ENCODE measurements at places on chromosomes 3 and 15.
A peak's percentile ranks its signal among the peaks of the same experiment; 100 is the strongest.

DNA sequence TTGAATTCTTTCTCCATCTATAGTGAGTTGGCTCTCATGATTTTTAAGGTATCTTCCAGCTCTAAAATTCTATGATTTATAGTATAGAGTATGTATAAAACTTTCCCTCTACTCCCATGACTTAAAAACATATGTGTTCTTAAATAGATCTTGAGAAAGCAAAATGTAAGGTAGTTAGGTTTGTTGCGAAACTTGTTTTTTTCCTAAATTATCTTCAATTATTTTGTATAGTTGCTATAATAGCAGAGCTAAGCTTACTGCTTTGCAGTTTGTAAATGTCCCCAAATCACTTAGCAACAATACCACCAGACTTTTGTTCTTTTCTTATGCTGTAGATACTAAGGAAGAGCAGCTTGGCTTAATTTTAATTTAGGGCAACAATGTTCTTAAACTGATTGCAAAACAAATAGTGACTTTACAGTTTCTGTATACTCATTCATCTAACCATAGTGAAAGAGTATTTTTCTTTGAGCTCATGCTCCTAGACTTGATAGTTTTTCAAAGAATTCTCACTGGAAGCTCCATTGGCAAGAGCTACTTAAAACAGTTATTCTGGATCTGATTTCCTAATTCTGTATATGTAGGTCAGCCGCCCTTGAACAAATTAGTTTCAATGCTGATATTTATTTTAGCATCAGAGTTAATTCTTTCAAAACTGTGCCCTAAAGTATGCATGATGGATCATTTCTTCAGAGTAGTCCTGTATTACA, 61.2 kb downstream of the LYSMD4 start:
- DNase-seq, result no peak

DNA sequence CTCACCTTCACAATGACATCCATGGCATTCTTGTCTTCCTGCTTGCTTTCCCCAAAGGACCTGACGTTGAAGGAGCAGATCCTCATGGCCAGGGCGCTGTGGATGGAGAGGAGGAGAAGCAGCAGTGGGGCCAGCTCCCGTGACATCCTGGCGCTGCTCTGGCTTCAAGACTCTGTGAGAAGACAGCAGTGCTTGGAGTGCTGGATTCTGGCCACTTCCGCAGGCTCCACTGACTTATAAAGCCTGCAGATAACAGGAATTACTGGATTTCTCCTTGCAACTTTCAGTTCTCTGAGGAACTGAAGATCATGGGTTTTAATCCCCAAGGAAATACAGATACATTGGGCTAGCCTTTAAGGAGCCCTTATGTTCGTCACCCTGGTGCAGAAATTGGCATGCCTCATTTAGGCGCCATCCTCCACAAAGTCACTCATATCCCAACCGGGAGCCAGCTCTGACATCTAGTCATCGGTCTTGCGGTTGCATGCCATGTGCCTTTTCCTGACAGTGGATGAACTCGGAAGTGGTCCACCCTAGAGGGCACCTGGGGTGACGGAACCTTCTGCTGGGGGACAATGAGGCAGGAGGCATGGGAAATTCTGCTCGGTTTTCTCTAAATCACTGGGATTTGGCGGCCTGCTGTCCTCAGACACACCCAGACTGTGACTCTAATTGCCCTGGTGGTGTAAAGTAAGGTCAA, at the start of gene DNASE1L3:
DNASE1L3 (minus strand) TSS at position 212 of the 700 bp plus-strand sequence; CDS start at position 146, 66 bp downstream.
- no peak for DNase-seq

DNA sequence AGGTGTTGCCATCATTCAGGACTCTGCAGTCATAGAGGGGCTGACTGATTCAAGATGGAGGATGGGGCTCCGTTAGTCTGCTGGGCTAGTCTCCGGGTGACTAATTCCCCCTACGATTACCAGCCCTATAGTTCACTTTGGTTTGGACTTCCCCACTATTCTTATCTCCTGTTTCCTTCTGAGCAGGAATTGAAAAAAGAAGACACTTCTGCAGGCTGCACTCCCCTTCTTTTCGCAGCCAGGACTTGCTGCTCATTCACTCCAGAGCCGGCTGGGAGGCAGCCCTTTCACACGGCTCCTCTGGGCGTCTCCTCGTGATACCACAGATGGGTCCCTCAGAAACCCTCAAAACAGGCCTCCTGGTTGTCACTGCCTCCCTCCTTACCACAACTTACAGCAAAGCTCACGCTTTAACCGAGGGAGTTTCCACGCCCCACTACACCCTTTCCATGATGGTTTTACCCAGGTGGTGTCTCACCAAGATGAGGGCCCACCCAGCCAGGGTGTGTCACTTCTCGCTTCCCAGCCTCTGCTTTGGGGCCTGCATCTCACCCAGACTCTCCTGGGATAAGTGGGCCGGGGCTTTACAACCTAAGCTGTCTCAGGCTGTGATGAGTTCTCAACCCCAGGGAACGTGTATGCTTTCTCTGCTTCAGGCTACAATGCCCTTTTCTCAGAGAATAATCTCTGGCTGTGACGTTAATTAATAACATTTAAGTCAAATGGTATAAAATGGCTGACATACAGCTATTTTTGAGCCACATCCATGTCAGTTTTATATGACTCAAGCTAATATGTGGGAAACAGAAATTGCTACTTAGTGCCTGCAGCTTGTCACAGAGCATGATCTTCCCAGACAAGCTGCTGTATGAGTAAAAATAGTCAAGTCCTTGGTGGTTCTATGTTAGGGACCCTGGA, 11.9 kb downstream of the CX3CR1 start:
- DNase-seq, result no peak

DNA sequence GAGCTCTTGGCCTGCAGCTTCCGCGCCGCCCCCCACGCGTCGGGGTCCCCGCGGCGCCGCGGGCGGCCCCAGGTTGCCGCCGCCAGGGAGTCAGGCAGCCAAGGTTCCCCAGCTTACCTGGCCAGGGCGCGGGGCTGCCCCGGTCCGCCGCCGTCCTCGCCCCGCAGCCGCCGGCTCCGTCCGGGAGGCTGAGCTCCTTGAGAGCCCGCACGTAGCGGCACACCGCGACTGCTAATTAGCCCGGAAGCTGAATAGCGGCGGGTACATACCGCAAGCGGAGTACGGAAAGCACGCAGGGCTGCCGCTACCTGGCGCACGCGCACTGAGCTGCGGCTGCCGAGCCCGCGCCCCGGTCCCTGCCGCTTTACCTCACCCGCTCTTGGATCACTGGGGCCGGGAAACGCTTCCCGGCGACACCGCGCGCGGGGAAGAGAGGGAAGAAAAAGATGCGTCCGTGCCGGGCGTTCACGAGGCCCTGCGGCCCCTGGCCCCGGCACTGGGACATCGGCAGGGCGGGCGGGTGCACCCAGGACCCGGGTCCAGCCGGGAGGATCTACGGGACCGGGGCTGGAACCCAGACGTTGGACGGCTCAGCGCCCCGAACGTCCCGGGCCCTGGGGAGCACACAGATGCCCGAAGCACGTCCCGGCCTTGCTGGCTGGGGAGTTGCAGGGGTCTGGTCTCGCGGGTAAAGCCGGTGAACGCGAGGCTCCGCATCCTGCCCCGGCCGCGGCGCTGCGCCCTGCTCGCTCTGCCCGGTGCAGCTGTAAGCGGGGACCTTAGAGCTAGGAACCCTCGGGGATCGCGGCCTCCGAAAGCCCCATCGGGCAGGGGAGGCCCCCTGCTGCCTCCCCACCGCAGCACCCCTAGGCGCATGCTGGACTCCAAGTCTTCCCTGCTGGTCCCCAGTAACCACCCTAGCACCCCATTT, at the start of gene GOLGA8B:
GOLGA8B (minus strand) TSS at position 253 of the 931 bp plus-strand sequence. CDS start 47,739 bp downstream, outside the sequence.
- DNase-seq, result peak; percentile 86

GRCh38 chr3:132090921-132091320, 56.1 kb upstream of the CPNE4 start:
- no peak for DNase-seq

GRCh38 chr15:52146776-52147175, 34.2 kb upstream of the BCL2L10 start:
- no peak for DNase-seq

DNA sequence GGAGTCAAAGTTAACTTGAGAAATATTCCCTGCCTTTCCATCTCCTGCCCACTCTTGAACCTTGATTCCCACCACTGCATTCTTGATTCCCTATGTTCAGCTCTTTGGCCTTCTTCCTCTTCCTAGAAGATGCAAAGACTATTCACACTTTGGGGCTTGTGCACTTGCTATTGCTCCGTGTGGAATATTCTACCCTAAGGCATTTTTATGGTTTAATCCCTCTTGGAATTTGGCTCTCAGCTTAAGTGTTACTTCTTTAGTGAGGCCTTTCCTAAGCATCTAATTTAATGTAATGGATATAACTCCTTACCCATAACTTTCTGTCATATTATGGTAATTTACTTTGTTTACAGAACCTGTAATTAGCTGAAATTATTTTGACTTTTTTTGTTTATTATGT, 318.9 kb upstream of the COL8A1 start:
- DNase-seq, result no peak

DNA sequence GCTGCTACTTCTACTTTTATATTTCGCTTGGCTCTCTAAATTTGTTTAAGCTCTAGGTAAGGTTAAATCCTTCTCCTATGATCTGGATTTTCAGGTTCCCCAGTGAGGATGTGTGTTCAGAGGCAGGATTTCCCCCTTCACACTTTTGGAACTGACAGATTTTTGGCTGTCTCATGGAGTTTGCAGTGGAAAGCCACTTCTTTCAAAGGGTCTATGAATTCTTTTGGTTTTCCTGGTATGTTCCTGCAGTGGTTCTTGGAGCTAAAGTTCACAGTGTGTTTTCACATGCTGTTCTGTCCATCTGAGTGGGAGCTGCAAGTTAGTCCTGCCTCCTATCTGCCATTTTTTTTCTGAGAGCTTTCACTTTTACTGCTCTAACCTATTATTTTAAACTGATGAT, 21.6 kb upstream of the TIGIT start:
- no peak for DNase-seq

DNA sequence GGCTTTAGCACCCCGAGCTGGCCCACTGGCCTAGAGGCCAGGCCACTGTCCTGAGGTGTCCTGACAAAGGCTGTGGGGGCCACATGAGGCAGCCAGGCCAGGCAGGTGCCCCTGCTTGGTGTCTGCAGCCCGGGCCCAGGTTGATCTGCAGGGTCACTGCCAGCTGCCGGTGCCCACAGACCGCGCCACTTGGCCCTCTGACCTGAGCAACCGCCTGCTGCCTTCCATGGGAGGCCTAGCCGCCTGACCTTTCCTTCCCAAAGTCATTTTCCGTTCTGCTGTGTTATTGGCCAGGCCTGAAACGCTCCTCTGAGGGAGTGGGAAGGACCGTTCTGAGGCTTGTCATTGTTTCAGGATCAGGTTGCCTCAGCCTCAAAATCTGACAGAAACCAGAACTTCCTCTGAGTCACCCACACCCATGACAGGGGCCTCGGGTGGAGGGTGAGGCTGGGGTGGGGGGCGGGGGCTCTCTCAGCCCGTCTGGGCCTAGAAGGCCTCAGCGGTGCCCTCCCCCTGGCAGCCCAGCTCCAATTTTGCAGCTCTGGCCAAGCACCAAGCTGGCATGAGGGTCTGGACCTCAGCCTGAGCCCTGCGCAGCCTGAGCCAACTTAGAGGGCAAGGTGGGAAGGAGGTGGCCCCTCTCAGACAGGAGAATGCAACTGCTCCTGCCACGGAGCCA, 140.7 kb upstream of the MEF2A start:
- no peak for DNase-seq

DNA sequence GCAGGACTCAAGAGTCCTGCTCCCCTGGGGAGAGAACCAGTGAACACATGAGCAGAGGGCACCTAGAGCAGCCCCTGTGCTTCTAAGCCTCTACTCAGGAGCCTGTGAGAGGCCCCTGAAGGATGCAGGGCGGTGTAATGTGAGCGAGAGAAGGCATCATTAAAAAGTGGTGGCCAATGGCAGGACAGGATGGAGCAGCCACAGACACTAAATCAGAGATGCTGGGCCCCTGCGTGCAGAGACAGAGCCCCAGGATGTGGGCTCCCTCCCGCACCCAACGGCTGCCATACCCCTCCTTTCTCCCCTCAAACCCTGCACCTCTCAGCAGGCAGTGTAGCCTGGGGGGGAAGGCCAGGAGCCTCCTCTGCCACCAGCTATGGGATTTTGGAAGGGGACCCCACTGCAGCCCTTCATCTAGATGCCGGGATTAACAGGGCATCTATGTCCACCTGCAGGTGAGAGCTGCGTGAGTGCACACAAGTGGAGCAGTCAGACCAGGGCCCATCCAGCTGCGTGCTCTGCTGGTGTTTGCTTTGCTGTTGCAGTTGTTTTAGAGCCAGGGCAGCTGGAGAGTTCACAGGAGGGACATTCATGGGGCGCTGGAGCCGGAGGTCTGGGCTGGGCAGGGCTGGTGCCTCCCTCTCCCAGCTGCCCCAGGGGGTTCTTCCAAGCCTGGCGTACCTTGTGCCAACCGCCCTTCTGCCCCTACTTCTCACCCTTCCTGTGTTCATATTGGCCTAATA, 5.1 kb upstream of the IQSEC1 start:
- DNase-seq, result no peak

- DNase-seq, result no peak
Measured at GRCh38 chr15:29149738-29150075, 119.9 kb downstream of the NSMCE3 start.

DNA sequence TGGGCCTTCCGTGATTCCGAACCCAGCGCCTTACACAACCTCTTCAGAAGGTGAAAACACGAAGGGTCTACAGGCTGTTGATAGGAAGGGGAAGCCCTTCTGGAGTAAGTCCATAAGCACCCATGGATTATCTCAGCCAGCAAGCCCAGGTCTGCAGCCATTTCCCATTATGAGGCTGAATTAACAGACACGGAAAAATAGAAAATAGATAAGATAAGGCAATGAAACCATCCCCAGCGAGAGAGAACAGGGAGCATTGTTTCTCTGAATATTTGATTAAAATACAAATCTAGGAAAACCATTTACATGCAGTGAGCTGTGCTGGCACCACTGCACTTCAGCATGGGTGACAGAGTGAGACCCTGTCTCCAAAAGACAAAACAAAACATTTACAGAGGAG, 16.2 kb upstream of the CERS3 start:
- DNase-seq, result no peak

DNA sequence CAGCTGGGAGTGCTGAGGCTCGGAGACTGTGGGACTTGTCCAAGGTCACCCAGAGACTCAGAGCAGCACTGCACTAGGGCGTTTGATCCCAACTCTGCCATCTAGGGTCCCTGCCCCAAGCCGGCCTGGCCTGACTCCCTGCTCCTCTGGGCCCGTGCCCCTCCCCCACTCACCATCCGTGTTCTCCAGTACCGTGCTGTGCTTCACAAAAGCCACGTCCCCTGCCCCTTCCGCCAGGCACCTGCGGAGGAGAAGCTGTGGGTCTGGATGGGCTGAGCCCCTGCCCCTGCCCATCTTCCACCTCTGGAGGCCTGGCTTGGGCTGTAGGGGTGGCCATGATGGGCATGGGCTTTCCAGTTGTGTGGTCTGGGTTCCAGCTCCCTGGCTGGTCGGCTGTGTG, 8.4 kb downstream of the MELTF start:
- peak; percentile 63 for DNase-seq
